ENCODE measurements at places on chromosomes 3 and 15.

DNA sequence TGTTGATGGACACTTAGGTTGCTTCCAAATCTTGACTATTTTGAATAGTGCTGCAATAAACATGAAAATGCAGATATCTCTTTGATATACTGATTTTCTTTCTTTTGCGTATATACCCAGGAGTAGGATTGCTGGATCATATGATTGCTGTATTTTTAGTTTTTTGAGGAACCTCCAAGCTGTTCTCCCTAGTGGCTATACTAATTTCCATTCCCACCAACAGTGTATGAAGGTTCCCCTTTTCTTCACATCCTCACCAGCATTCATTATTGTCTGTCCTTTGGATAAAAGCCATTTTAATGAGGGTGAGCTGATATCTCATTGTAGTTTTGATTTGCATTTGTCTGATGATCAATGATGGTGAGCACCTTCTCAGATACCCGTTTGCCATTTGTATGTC lies 12.5 kb downstream of the PATL2 start:
- no peak for DNase-seq

GRCh38 chr15:49082960-49083359 lies 36.7 kb upstream of the SECISBP2L start:
- DNase-seq: no peak

- no peak for DNase-seq
Measured at GRCh38 chr15:70166506-70167087, 68.9 kb upstream of the TLE3 start.

- DNase-seq: no peak
Measured at GRCh38 chr3:173510565-173510964, 113.0 kb downstream of the NLGN1 start.

DNA sequence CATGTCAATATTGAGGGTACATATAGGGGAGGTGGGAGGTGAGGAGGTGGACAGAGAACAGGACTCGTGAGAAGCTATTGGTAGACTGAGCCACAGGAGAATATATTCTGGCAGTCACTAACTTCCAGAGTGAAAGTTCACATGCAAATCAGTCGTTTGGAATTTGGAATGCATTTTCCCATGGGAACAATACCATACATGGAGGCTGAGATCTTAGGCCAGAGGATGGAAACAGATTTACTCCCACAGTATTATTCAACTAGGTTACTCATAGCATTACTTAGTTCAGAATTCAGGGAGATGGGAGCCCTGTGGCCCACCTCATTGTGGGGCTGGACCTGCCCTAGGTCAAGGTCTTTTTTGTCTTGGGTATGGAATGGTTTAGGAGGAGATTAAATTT lies 36.4 kb upstream of the ABHD2 start:
- DNase-seq: no peak

GRCh38 chr15:58410353-58410752 lies 21.4 kb upstream of the LIPC start:
- peak; percentile 34 for DNase-seq
